ENCODE measurements at places on chromosomes 12 and 14. TPM values are rescaled to one million over a fixed set of nuclear protein-coding genes. Genes with fewer than 3 reads are reported as not detected.

The SERPINA12 gene
- not detected for total RNA-seq

The GUCY2C gene
- not detected for total RNA-seq

The SPRYD4 gene
- 1.8 TPM for total RNA-seq

The PZP gene
- total RNA-seq: not detected

The LHX5 gene
- total RNA-seq: not detected

The OTX2 gene
- not detected for total RNA-seq
